G401 (cell line): ENCODE measurements at places on chromosomes 7 and 10.

DNA sequence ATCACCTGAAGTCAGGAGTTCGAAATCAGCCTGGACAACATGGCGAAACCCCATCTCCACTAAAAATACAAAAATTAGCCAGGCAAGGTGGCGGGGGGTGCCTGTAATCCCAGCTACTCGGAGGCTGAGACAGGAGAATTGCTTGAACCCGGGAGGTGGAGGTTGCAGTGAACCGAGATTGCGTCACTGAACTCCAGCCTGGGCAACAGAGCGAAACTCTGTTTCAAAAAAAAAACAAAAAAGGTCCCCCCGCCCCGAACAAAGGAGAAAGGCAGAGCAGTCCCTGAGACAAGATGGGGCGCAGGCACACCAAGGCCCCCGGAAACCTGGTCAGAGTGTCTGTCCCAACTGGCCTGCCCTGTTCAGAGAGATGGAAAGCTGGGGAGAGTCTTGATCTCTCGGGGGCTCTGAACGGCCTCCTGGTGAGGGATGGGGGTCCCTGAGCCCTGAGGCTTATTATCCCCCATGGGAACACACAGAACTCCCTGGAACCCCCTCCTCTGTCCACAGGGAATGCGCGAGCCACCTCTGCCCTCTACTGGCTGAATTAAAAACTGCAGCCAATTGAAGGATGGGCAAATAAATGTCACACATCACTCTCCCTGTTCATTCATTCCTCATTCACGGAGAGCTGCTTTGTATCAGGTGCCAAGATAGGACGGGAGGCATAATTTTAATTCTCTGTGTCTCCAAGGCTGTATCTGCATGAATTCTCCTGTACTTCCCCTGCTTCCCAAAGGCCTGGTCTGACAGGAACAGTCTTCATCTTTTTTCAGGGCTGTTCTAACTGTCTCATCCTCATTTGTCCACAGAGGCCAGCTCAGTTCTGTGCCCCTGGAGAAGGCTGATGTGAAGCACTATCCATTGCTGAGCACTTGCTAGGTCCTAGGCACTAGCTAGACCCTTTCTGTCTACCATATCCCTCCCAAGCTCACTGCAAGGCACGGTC is 28.9 kb downstream of the MAT1A start:
- DNase-seq: peak; percentile 35

DNA sequence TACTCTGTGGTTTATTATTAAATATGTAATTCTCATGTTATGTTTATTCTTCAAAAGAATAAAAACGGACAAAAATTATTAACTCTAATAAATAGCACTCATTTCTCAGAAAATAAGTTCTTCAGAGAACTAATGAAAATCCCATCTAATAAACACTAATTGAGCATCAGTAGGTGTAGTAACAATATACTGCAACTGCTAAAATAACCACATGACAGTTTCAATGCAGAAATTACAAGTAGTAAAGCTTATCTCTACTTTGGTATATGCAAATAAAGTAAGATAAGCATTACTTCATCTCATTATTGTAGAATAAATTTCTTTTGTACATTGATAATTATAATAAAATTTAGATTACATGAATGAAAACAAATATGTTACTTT is 56.4 kb upstream of the DKK1 start:
- no peak for DNase-seq

- DNase-seq: peak; percentile 44
Measured at GRCh38 chr10:126839094-126839761, 66.0 kb upstream of the DOCK1 start.

DNA sequence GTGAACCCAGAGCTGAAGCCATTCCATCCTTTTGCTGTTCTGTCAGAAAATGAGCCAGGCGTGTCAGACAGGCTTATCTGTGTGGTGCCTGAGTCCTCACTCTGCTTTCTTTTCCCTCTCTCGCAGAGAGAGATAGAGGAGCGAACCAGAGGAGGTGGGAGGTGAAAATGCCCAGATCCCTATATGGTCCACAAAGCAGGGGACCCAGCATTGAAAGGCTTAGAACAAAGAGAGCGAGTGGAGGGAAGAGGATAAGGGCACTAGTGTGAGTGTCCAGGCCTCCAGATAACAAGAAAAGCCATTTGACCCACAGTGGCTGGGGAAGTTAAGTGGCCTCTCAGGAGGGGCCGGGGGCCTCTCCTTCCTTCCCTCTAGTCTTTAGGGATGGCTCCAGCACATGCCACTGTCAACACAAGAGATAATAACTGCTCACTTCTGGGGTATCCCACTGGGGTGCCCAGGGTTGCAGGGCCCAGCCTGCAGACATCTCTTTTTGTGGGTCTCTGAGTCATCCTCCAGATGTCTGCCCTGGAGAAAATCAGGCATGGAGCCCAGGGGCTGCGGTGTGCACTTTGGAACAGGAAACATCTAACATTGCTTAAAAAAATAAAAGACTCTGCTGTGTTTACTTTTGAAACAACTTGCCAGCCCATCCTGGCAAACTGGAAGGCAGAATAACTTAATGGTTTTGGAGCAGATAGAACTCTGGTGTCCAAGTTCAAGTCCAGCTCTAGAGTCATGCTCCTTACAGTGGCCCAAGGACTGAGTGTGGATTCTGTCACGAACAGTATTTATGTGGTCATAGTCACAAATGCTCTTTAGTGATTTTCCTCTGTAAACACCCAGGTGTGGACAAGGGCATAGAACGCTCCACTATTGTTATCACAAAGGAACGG is 189.5 kb downstream of the CXCL12 start:
- no peak for DNase-seq

GRCh38 chr10:124990671-124991625 is 49.0 kb downstream of the ZRANB1 start:
- no peak for DNase-seq

- no peak for DNase-seq
Measured at GRCh38 chr7:22611758-22612079, 111.7 kb upstream of the STEAP1B start.

DNA sequence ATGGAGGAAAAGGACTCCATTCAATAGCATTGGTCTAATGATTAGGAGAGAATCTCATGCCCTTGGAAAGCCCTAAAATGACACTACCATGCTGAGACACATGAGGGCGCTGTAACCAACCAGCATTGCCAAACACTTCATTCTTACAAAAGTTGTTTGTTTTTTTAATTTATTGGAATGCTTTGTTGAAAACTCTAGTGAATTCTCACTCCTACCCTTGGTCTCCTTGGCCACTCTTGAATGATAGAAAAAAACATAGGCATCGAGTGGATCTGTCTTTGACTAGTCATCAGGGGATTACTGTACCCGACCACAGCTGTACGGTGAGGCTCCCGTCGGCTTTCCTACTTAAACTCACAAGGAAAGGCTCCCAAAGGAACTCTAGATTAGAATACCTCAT is 29.3 kb upstream of the ADD3 start:
- no peak for DNase-seq

GRCh38 chr7:157442456-157442855 is 105.7 kb downstream of the DNAJB6 start:
- DNase-seq: no peak
